HuH-7.5 (cell line): ENCODE measurements at places on chromosomes 6 and 20.

DNA sequence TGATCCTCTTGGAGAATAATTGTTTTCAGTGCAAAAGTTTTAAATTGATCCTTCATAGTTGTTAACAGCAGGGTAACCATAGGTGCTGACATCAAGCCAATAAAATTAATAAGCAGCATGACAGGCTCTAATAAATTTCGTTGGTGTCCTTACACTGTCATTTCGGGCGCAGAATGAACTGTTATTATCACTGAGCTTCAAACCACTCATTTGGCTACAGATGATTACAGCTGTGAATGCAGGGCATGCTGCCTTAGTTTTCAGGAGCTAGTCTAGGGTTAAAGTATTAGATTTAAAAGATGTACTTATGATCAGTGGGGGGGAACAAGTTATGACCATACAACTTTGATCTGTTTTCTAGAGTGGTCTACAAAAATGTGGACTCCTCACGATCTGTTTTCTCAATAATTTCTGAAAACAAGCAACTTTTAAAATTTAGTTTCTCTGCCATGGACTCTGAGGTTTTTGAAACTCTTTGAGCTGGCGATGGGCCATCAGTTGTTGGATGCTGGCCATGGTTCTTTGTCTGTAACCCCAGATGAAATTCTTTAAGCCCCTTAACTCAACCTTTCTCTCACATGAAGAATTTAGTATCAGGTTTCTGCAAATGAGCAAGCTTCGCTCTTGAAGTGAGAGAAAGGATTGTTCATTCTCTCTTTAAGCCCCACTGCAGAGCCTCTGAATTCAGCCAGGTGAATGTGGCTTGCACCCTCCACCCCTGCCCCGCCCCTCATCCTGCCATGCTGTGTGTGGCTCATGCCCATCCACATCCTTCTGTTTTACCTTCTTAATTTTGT, 99.1 kb upstream of the MTHFD1L start:
- DNase-seq, result no peak

GRCh38 chr6:169997930-169998218, 246.5 kb downstream of the ERMARD start:
- DNase-seq, result no peak

GRCh38 chr6:150639823-150640331, 40.2 kb downstream of the PLEKHG1 start:
- no peak for DNase-seq

GRCh38 chr6:165439928-165440554, 130.6 kb upstream of the C6orf118 start:
- DNase-seq, result no peak

- no peak for DNase-seq
Measured at GRCh38 chr6:16056263-16056870, 72.5 kb upstream of the MYLIP start.

DNA sequence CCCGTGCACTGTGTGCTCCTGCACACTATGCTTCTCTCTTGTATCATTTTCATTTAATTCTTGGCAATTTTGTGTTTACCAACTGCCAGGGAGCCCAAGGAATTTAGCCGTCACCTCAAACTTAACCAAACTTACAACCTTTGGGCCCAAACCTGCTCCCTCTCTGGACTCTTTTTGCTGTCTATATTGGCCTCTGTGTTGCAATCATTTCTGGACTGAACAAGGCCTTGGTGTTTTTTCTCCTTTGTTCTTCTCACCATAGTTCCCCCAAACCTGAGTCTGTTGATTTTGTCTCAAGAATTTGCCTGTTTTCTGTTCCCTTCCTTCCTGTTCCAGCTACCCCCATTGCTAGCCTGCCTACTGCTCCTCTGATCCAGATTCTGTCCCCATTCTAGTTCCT, 19.2 kb downstream of the DCBLD1 start:
- DNase-seq, result no peak

DNA sequence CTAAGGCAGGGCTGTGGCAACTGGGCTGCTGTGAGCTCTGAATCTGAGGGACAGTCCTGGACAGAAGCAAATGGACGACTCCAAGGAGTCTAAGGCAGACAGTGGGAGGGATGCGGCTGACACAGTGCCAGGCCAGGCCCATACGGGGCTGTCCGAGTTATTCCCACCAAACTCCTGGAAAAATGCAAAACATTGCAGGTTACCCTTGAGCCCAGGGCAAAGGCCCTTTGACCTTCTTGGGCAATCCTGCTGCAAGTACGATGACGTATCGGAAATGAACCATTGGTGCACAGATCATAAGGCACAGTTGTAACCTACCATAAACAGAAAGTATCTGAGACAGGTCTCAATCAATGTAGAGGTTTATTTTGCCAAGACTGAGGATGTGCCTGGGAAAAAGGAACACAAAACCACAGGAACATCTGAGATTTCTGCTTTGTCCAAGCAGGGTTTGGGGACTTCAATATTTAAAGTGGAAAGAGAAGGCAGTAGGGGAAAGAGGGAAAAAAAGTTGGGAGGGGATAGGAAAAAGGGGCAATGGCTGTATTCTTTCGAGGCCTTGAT, 118.9 kb downstream of the DACT2 start:
- peak; percentile 70 for DNase-seq

- no peak for DNase-seq
Measured at GRCh38 chr20:497979-498378, 35.6 kb upstream of the TBC1D20 start.

- DNase-seq, result no peak
Measured at GRCh38 chr20:51496964-51497363, 45.6 kb downstream of the NFATC2 start.

GRCh38 chr6:169142538-169142844, 111.2 kb downstream of the THBS2 start:
- DNase-seq, result no peak

DNA sequence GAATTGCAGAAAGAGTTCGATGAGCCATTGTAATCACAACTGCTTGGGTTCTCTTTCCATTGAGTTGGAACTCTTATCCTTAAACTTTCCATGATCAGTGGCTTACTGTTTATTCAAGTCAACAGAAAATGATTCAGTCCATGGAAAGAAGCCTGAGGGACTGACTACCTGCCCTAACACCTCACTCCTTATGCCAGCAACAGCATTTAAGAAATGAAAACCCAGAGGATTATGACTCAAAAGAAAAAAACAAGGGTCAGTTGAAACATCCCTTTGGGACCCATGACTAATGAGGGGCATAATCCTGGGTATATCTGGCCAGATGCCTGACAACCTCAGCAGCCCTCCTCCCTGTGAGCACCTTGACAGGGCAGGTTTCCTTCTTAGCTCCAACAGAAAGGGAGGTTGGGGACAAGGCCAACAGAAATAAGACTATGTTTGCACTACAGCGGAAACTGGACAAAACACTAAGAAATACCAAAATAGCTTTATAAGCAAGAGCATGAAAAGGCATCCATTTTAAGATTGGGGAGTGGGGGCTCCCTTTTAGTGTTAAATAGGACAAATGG, 106.7 kb downstream of the MAP3K5 start:
- no peak for DNase-seq

DNA sequence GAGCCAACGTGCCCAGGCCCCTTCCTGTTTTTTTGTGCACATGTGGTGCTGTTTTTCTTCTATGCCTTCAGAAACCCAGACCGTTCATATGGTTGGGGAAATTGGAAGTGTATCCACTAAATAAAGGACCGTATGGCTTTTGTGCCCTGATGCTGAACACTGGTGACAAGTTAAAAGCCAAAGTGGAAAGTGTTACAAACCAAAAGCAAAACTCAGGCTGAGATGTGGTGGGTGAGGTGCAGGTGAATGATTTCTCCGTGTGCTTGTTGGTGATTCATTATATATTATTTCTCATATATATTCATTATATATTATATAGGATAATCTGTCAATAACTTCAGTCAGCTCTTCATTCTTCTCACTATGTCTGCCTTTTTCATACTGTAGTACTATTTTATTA, 148.6 kb downstream of the SOBP start:
- DNase-seq, result no peak

DNA sequence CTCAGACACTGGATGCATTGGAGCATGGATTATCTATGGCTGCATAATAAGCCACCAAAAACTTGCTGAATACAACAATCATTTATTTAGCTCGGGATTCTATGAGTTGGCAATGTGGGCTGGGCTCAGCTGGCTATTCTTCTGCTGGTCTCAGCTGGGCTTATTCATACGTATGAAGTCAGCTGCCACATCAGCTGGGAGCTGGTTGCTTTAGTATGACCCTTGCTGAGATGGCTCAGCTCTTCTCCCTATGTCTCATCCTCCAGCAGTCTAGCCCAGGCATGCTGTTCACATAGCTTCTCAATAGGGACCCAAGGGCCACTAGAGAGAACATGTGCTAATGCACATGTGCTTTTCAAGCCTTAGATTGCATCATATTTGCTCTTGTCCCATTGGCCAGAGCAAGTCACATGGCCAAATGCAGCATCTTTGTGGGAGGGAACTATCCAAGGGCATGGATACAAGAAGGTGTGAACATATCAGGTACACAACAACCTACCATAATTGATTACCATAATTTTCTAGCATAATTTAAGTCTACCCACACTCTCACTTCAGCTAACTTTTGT, 444.6 kb downstream of the KIF16B start:
- DNase-seq, result no peak

DNA sequence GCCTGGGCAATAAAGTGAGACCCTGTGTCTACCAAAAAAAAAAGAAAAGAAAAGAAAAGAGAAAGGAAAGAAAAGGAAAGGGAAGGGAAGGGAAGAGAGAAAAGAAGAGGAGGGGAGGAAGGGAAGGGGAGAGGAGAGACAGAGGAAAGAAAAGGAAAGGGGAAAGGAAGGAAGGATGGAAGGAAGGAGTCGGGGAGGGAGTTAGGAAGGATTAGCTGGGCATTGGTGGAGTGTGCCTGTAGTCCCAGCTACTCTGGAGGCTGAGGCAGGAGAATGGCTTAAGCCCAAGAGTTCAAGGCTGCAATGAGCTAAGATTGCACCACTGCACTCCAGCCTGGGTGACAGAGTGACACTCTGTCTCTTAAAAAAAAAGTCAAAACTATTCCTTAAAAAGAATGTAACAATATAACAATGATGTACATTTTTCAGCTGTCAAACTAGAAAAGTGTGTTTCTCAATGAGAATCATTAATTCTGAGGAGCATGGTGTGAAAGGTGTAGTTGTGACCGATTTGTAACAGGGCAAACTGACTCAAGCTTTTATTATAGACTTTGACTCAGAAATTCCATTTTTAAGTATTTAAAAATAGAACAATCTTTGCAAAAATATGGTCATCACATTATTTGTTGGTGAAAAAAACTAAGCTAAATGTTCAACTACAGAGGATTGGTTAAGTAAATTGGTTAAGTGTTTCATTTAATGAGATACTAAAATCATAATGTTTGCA, 14.7 kb downstream of the SNRPB start:
- DNase-seq, result no peak

GRCh38 chr20:51084593-51085377, 61.9 kb upstream of the KCNG1 start:
- no peak for DNase-seq

- DNase-seq, result no peak
Measured at GRCh38 chr6:128333581-128334223, 186.7 kb downstream of the PTPRK start.

DNA sequence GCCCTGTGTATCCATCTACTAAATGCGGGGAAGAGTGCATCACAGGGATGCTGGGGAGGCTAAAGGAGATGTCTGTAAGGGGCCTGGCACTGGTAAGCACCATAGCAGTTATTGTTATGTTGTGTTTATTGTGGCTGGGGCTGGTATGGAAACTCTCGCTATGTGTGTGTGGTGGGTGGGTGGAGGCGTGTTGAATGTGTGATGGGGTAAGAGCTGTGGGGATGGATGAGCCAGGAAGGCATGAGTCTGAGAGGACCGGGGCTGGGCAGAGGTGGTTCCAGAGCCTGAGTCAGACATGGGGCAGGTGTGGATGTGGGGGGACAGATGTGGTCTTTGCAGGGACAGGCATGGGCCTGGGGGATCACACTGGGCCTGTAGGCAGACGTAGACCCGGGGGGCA, 88.1 kb downstream of the GRM4 start:
- DNase-seq, result no peak

DNA sequence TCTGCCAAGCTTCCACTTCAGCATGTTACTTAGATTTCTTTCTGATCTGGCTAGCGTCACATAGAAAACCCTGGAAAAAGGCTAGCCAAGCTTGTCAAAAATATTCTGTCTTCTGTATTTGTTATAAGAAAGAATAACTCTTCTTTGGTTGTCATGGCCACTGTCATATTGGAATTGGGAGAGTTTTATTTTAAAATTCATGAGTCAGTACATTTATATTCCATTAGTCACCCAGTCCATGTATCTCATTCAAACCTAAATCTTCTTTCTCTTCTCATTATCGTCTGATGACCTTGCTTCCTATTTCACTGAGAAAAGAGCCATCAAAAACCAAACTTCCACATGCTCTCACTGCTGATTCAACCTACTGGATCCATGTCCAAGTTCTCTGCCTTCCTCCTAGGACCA, 65.7 kb downstream of the EPM2A start:
- DNase-seq, result no peak

GRCh38 chr6:4797587-4797986, 21.4 kb downstream of the CDYL start:
- no peak for DNase-seq

- DNase-seq, result no peak
Measured at GRCh38 chr6:170036916-170037315, 254.0 kb downstream of the DLL1 start.

DNA sequence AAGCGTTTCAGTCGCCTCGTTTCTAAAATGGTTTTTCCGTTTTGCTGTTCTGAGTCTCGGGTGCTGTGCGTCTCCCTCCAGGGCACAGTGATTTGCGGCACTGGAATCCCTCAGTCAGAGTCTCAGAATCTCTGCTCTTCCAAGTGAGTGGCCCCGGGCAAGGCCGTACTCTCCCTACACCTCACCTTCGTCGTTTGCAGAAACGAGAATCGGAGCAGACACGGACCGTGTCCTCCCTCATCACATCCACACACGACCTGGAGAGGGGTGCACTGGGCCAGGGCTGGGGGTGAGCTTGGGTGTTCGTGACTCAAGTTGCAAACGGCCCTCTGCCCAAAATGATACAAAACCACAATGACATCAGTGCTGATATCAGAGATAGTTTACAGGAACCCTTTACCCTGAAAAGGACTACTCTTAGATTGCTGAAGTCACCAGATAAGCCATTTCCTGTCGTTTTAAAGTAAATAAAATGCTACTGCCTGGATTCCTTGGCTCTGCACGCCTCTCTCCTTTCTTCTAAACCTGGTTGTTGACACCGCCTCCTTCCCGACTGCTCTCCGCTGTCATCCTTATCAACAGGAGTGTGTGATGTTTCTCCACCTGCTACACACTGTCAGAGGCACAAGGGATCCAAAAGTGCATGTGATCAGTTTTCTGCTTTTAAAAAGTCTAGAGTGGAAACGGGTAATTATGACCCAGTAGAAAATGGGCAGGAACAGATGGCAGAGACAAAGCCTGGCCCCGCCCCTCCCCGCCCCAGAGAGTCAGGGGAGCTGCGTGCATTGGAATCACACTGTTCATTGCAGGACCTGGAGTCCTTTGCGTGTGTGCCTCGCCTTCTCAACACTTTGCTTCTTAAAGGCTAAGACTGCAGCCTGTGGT, 38.4 kb downstream of the KIF25 start:
- DNase-seq, result peak; percentile 37

- no peak for DNase-seq
Measured at GRCh38 chr6:138970856-138971425, 17.1 kb downstream of the REPS1 start.

GRCh38 chr6:45630314-45630713, 252.6 kb upstream of the SUPT3H start:
- DNase-seq, result no peak

GRCh38 chr6:7902221-7902620, 8.4 kb downstream of the TXNDC5 start:
- DNase-seq, result no peak

- DNase-seq, result no peak
Measured at GRCh38 chr6:29917857-29918256, 24.5 kb upstream of the HLA-A start.

- DNase-seq, result peak; percentile 91
Measured at GRCh38 chr6:43274916-43275597, 23.0 kb upstream of the SLC22A7 start.
